Activated T-cell treated with anti-CD3 and anti-CD28 coated beads, Interleukin-2, amount 50 U/mL, for 72 hours (primary cell): ENCODE measurements at places on chromosomes 13 and 19.
A peak's percentile ranks its signal among the peaks of the same experiment; 100 is the strongest.

- DNase-seq: no peak
- peaks cover 8% of the 10 kb centered on the region for H3K4me1 ChIP-seq
- H3K27ac ChIP-seq: no peak overlapping the region
- H3K4me3 ChIP-seq: no peak overlapping the region
- H3K27me3 ChIP-seq: peaks cover 8% of the 10 kb centered on the region
These were observed 76.1 kb downstream of the CYSLTR2 start for GRCh38 chr13:48729856-48730255.

- H3K27ac ChIP-seq: no peak overlapping the region
- H3K27me3 ChIP-seq: no peaks in the 10 kb centered on the region
- H3K36me3 ChIP-seq: no peaks in the 10 kb centered on the region
- no peak overlapping the region for H3K4me3 ChIP-seq
- no peak for DNase-seq
- H3K4me1 ChIP-seq: peaks cover 8% of the 10 kb centered on the region
These were observed 87.8 kb downstream of the ANKRD10 start for GRCh38 chr13:110826861-110827672.

GRCh38 chr19:43562698-43563241 is 12.6 kb downstream of the XRCC1 start:
- peaks cover 51% of the 10 kb centered on the region for H3K4me1 ChIP-seq
- peak overlapping the region; percentile 94 for H3K27ac ChIP-seq
- H3K27me3 ChIP-seq: no peaks in the 10 kb centered on the region
- H3K36me3 ChIP-seq: peaks cover 19% of the 10 kb centered on the region
- peak; percentile 71 for DNase-seq

DNA sequence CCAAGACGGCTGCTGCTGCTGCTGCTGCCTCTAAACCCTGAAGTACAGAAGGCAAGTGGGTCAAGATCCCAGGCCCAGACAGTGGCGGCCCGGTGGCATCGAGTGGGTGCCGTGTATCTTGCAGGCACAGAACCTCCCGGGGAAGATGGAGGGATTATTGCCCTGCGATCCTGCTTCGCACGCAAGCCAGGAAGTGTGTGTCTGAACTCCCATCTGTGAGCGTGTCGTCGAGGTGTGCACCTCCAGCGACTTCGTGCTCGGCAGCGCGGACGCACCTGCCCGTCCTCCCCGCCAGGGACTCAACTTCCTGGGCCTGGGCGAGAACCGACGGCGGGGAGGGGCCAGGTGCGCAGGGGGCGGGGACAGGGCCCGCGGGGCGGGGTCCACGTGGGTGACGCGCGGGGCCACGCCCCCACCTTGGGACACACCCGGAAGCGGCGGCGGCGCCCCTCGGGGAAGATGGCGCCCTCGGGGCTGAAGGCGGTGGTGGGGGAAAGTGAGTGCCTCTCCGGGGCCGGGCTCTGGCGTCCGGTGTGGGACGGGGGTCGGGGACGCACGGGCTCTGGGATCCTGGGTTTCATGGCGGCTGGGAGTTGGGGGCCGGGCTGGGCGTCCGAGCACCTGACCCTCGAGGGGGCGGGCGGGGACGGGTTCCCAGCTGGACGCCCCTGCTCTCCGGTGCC is at the start of gene STXBP2:
TSS of gene STXBP2 (plus strand) at position 420 of the 683 bp plus-strand sequence. CDS start at position 460, 40 bp downstream.
- peaks cover 8% of the 10 kb centered on the region for H3K36me3 ChIP-seq
- peak within 1 kb of the TSS; percentile 85 for H3K4me3 ChIP-seq
- no peaks in the 10 kb centered on the region for H3K27me3 ChIP-seq
- peak within 1 kb of the TSS; percentile 85 for H3K27ac ChIP-seq

GRCh38 chr19:29858000-29858596 is 46.3 kb downstream of the CCNE1 start:
- no peaks in the 10 kb centered on the region for H3K36me3 ChIP-seq
- H3K4me1 ChIP-seq: peaks cover 10% of the 10 kb centered on the region
- no peak overlapping the region for H3K27ac ChIP-seq

DNA sequence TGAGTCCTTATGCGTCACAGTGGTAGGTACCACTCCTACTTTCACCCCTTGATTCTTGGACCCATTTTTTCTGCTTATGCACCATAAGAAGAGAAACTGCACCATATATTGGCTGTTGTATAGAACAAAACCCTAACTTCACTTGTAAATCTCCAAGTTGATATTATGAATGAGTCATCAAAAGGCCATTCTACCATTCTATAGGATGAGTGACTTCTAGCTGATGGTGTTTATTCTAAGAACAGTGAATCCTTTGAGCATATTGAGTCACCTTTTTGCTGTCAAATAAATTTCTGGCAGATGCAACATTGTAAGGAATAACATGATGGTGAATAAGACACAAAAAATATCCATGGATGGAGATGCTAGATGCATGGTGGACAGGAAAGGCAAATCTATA is 57.7 kb downstream of the POLR1D start:
- DNase-seq: no peak
- H3K27ac ChIP-seq: no peak overlapping the region
- H3K36me3 ChIP-seq: peaks cover 1% of the 10 kb centered on the region
- H3K27me3 ChIP-seq: peaks cover 30% of the 10 kb centered on the region

DNA sequence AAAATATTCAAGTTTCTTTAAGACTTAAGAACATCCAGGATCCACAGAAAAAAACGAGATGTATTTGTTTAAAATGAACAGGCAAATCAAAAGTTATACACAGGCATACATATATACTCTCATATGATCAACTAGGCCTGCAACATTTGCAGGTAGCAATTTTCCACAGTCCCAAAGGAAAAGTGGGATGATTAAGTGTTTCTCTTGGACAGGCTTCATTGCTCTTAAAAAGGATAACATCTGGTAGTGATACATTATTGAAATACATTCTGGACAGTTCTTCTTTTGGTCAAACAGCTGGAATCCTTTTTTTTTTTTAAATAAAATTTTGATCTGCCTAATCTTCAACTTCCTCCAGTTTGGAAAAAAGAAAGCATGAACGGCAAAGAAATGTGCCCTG is 114.8 kb upstream of the TDRD3 start:
- H3K27me3 ChIP-seq: peaks cover 9% of the 10 kb centered on the region
- H3K4me3 ChIP-seq: no peak overlapping the region
- no peak for DNase-seq
- no peak overlapping the region for H3K27ac ChIP-seq
- H3K4me1 ChIP-seq: no peaks in the 10 kb centered on the region

DNA sequence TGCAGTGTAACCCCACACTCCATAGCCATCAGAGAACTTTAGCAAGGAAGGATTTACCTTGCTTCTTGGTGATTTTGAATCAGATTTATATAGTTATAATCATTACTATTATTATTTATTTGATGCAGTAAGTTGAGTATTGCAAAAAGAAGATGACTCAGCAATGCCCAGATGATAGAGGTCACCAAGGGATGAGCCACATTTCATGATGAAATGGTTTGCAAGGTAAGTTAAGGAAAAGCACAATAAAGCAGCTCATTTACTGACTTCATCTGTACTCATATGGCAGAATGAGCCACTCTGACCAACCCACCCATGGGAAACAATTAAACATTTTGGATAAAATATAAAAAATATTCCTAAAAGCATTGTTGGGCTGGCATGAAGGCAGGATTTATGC is 59.1 kb downstream of the AKAP11 start:
- H3K4me1 ChIP-seq: peaks cover 34% of the 10 kb centered on the region
- no peak overlapping the region for H3K4me3 ChIP-seq
- no peak overlapping the region for H3K27ac ChIP-seq

- H3K27me3 ChIP-seq: peaks cover 10% of the 10 kb centered on the region
- no peak for DNase-seq
- H3K4me3 ChIP-seq: no peak overlapping the region
These were observed 32.2 kb upstream of the TM9SF2 start for GRCh38 chr13:99469041-99469440.

- H3K4me1 ChIP-seq: peaks cover 72% of the 10 kb centered on the region
- peaks cover 13% of the 10 kb centered on the region for H3K27me3 ChIP-seq
- H3K27ac ChIP-seq: no peak overlapping the region
- DNase-seq: peak; percentile 55
These were observed 20.8 kb downstream of the LAIR2 start for GRCh38 chr19:54523403-54523802.

GRCh38 chr19:53432088-53432661 is 391 bp downstream of the ZNF761 start:
- peak overlapping the region; percentile 72 for H3K27ac ChIP-seq
- H3K4me1 ChIP-seq: peaks cover 40% of the 10 kb centered on the region
- no peaks in the 10 kb centered on the region for H3K27me3 ChIP-seq
- peaks cover 28% of the 10 kb centered on the region for H3K36me3 ChIP-seq
- no peak for DNase-seq

- no peak overlapping the region for H3K4me3 ChIP-seq
- DNase-seq: no peak
- peaks cover 2% of the 10 kb centered on the region for H3K36me3 ChIP-seq
- no peak overlapping the region for H3K27ac ChIP-seq
- H3K4me1 ChIP-seq: peaks cover 12% of the 10 kb centered on the region
These were observed 27.8 kb downstream of the OPA3 start for GRCh38 chr19:45556835-45557234.

DNA sequence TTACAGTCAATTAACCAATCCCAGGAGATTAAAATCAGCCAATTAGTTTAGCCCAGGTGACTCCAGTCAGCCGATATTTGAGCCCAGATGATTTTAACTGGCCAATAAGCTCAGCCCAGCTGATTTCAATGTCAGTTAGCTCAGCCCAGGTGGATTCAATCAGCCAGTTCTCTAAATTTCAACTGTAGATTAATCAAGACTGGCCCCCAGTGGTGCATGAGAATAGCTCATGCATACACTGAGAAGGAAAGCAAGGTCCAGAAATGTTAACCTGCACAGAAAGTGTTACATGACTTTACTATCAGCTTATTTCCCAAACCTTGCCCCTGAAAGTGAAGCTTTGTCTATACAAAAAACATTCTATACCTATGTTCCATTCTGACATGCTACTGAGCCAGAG is 55.4 kb upstream of the ZNF724 start:
- DNase-seq: no peak
- H3K36me3 ChIP-seq: peaks cover 3% of the 10 kb centered on the region
- no peak overlapping the region for H3K27ac ChIP-seq
- H3K4me3 ChIP-seq: no peak overlapping the region

DNA sequence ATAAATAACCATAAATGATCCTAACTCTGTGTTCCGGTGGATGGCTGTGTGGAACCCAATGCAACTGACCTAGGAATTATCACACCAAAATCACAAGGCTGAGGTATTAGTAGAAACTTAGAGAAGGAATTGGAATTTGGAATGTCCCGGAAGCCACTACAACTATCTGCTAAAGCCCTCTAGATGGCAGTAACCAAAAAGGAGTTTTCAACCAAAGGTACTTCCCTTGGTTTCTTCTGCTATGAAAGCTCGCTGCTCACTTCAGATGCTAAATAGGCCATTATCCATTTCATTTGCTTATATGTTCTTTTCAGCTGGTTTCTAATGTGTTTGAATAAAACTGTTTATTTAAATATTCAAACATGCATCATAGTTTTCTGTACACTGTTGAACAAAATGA is 1589.1 kb upstream of the SPRY2 start:
- no peak overlapping the region for H3K27ac ChIP-seq
- no peaks in the 10 kb centered on the region for H3K27me3 ChIP-seq
- no peaks in the 10 kb centered on the region for H3K4me1 ChIP-seq
- H3K36me3 ChIP-seq: peaks cover 1% of the 10 kb centered on the region

DNA sequence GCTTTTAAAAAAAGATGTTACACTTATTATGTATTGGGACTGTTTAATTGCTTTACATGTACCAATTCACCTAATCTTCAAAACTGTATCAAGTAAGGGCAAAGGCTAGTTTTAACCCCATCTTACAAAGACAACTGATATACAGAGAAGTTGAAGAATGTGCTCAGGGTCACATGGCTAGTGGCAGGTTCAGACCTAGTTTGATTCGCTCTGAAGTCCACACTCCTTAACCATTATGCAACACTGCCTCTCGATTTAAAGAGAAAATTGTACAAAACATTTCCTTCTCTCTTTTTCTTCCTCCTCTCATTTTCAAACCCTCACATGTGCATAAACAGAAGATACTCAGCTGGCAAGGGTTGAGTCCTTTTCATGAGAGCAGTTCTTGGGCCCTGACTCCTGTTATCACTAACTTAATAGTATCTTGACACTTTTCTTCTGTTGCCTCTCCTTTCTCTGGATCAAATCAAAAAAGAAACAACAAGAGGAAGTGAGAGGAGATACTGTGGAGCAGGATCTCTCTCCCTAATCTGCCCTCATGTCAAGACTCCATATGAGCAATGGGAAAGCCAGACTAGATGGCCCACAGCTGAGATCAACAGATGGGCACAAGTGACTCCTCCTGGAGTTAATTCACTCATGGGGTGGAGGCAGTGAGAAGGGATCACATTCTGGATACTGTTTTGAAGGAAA is 19.0 kb upstream of the N4BP2L1 start:
- no peak overlapping the region for H3K4me3 ChIP-seq
- no peaks in the 10 kb centered on the region for H3K27me3 ChIP-seq
- DNase-seq: no peak
- peaks cover 23% of the 10 kb centered on the region for H3K4me1 ChIP-seq
- no peaks in the 10 kb centered on the region for H3K36me3 ChIP-seq

DNA sequence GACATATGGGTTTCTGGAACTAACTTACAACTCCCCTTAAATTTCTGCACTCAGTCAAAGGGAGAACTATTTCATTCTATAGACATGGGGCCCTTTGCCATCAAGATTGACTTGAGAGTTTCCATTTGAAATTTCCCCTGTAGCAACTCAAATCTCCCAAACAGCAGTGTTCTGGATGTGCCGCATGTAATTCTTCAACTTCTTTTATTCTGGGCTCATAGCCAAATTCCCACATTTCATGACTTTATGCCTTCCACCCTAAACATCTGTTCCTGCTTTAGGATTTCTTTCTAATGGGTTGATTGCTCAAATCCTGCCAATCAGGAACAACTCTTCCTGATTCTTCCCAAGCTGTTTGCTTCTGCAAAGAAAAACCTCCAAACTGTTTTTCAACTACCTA is 336.0 kb downstream of the TBC1D4 start:
- no peak overlapping the region for H3K27ac ChIP-seq
- H3K4me1 ChIP-seq: no peaks in the 10 kb centered on the region
- no peaks in the 10 kb centered on the region for H3K36me3 ChIP-seq
- DNase-seq: no peak
- no peak overlapping the region for H3K4me3 ChIP-seq
- peaks cover 7% of the 10 kb centered on the region for H3K27me3 ChIP-seq

GRCh38 chr13:80359414-80359777 is 18.5 kb upstream of the SPRY2 start:
- DNase-seq: no peak
- no peaks in the 10 kb centered on the region for H3K4me1 ChIP-seq
- H3K36me3 ChIP-seq: no peaks in the 10 kb centered on the region

- H3K36me3 ChIP-seq: no peaks in the 10 kb centered on the region
- H3K4me1 ChIP-seq: no peaks in the 10 kb centered on the region
- no peak overlapping the region for H3K4me3 ChIP-seq
- no peak overlapping the region for H3K27ac ChIP-seq
- no peaks in the 10 kb centered on the region for H3K27me3 ChIP-seq
These were observed 83.5 kb downstream of the CHST8 start for GRCh38 chr19:33705090-33705847.
